G401 (cell line): ENCODE measurements at places on chromosomes 3 and 15. TPM values are rescaled to one million over a fixed set of nuclear protein-coding genes. Genes with fewer than 3 reads are reported as not detected.

GRCh38 chr3:25107918-25108617, 320.0 kb upstream of the RARB start:
- no peak for DNase-seq

DNA sequence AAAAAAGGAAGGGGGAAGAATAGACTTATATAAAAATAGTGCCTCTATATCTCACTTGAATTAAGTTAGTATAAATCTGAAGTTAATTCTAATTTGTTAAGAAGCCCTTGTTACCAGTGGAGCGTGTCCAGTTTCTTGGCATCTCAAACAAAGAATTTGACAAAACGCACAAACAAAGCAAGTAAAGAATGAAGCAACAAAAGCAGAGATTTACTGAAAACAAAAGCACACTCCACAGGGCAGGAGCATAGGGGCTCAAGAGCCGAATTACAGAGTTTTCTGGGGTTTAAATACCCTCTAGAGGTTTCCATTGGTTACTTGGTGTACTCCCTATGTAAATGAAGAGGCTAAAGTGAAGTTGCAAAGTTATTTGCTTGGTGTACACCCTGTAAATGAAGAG, 34.0 kb upstream of the GK5 start:
- no peak for DNase-seq

GRCh38 chr15:22973286-22973685, 6.9 kb downstream of the CYFIP1 start:
- DNase-seq, result no peak

- DNase-seq, result no peak
Observed at GRCh38 chr3:145620002-145620401, 541.0 kb downstream of the PLOD2 start.

SRGAP3 gene
- total RNA-seq, result 0.18 and 0.37 TPM in 2 replicates

DNA sequence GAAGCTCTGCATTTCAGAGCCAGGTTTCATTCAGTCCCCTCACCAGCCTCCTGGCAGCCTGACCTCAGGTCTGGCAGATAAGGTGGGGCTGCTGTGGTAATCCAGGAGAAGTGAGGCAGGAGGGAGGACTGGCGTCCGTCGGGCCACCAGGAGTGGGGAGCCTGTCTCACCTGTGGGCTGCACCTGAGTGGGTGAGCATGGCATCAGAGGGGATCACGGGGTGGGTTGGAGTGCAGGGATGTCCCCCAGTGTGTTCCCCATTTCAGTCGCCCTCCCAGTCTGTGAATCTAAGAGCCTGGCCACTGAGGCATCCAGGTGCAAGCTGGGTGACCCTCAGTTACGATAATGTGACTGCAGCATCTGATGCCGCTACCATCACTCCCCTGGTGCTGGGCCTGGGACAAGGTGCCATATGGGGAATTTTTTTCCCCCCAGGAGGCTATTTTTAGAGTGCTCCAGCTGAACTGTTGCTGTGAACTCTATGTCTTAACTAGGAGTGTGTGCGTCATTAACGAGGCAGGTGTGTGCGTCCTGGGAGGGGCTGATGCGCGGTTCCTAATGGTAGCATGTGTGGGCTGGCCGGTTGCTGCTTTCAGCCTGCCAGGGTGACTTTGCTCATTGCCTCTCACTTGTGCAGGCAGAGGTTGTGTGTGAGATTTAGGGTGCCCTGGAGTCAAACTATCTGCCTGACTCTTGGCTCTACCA, 165.2 kb downstream of the SLCO3A1 start:
- no peak for DNase-seq

DNA sequence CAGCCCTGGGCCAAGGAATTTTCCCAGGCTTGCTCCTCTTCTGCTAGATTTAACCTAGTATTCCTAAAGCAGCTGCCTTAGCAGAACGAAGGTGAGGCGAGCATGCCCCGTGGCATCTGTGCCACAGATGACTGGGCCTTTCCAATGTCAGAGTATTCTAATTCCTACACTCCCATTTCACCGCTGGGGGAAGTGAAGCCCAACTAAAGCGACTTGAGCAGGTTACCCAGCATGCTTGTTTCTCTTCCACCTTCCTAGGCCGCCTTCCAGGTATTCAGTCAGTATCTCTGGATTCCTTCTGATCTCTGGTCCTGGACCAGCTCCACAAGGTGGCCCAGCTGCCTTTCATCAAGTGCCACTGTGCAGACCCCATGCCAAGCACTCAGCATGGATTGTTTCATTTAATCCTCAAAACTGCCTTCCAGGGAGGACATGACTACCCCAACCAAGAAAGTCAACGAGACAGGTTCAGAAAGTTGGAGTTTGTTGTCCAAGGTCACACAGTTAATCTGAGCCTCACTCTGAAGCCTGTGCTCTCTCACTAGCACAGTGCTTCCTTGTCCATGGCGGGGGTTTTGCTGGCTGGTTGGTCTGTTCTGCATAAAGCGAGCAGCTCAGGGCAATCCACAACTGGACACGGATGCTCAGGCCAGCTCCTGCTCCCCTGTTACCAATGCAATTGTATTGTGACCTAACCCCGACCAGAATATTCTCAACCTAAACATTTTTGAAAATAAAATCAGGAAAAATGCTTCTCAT, 15.1 kb downstream of the MYO5C start:
- no peak for DNase-seq

DNA sequence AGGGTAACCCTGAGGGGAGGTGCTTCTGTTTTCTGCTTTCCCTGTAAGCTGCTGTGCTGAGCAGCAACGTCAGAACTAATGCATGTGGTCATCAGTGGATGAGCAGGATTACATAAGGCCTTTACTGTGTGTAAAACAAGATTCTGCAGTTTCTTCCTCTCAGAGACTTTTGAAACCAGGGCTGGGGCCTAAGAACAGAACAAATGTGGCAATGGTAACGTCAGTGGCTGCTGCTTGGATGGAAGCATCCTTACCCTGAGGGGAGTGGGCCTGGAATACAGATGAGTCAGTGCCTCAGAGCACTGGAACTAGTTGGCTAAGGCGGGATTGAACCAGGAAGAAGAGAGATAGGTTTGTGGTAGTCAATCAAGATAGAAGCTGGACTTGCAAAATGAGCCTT, 180.2 kb upstream of the KCNH8 start:
- DNase-seq, result no peak

DNA sequence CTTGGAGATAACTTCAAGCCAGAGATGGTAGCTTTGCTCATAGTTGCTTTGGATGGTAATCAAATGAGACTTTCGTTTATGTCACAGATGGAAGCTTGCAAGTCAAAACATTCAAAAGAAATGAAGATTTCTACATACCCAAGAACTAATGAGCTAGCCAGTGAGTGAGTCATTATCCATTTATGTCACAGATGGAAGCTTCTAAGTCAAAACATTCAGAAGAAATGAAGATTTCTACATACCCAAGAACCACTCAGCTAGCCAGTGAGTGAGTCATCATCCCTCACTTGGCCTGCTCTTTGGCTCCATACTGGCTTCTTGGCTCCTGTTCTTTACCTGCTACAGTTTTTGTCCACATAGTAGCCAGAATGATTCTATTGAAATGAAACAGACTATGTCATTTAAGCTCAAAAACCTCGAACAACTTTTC, 559.8 kb upstream of the CBLB start:
- no peak for DNase-seq

DNA sequence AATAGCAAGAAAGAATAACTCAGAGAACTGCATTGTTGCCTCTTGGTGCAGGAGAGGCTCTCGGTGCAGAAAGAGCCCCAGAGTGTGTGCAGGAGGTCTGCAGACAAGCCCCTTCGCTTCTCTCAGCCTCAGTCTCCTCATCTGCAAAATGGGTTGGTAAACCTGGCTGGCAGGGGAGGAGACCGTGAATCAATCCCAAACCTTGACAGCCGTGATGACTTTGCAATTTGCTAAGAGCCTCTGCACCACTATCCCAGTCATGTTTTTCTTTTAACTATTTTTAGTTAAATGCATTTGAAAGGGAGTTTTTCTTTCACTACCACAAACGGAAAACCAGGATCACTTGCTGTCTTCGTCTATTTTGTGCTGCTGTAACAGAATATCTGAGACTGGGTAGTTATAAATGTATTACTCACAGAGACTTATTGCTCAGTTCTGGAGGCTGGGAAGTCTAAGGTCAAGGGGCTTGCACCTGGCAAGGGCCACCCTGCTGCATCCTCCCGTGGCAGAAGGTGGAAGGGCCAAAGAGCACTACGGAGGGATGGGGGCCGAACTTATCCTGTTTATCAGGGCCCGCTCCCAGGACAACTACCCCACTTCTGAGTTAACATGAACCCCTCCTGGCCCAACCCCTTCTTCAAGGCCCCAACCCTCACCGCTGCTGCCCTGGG, 14.2 kb upstream of the IQSEC1 start:
- no peak for DNase-seq

DNA sequence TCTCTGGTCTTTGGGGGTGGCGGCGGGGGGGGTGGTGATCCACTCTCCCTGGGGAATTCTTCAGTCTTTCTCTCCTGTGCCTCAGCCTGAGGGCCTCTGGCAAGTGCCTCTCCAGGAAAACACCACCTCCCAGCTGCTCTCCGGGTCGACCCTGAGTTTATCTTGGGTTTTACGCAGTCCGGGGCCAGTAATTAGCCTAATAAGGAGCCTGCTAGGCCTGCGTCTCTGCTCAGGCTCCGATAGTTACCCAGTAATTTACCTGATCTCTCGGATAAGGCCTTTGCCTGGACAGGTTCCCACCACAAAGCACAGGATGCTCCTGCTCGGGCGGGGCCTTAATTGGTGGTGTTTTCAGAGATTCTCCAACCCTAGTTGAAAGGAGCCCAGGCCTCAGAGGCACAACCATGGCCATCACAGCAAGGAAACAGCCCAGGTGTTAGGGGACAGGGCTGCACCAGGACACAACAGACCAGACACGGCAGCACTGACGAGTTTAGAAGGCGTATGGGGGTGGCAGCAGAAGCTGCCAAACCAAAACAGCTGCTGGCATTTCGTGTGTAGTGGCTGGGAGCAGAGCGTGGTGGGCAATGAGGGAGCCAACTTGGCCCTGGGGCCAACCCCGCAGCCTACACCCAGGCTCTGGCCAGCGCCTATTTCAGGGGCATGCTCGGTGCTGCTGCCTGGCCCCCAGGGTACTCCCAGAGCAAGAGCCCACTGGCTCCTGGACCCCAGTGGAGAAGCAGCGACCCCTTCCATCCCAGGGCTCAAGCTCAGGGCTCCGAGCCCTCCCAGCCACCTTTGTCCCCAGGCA, 71.4 kb downstream of the KLF13 start:
- DNase-seq, result peak; percentile 64

- no peak for DNase-seq
Observed at GRCh38 chr3:128849911-128850455, 29.4 kb upstream of the ACAD9 start.

GRCh38 chr15:45606413-45606812, 19.2 kb downstream of the BLOC1S6 start:
- no peak for DNase-seq

LRRC31 gene
- total RNA-seq, result not detected in 2 replicates

IL17RE gene
- total RNA-seq, result 3.6 and 5.3 TPM in 2 replicates

DNA sequence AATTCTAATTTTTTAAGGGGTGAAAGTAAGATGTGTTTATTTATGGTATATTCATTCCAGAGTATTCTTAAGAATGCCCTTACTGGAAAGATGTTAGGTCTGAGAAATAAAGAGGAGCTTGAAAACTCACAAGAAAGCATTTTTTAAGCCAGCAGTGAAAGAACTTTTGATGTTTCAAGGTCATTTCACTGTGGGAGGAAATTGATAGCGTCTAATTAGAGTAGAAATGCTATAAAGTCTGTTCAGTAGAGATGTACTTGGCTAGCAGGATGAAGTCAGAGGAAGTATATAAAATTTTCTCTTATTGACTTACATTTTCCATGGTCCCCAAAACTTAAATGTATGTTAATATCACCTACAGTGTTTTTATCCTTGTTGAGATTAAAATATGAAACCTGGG, 354.6 kb downstream of the CNTN6 start:
- no peak for DNase-seq

LRTM1 gene
- not detected in 2 replicates for total RNA-seq

DNA sequence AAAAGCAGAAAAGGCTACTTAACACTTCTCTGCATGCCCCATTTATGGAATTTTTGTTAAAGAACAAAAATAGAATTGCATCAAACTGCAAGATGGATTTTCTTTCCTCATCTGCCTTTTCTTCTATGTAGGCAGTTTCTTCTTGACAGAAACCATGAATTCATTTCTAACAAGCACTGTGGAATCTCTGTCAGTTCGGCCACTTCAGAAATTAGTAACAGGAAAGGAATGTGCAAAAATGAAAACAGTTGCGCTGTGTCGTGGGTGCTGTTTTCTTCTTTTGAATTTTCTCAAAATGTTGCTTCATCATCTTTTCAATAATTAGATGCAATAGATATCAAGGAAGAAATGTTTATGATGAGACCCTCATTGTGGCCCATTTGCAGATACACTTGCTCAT, 151.6 kb downstream of the FOXB1 start:
- no peak for DNase-seq
